Stimulated activated CD4-positive, alpha-beta T cell treated with anti-CD3 and anti-CD28 coated beads, Interleukin-4, amount 100 ng/mL, for 48 hours (primary cell): ENCODE measurements at places on chromosomes 2 and 18.

DNA sequence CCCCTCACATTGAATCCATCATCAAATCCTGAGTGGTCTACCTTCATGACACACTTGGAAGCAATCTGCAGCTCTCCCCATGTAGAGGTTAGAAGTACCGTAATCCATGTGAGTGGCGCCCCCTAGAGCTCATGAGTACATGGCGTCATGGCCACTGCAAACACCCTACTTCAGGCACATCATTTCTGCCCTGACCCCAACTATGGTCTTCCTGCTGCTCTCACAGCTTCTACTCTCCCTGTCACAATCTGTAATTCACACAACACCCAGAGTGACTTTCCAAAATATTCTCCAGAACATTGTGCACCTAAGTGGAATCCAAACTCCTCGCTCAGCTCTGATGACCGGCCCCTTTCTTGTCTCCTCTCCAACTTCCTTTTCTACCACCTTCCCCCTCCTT is 141.9 kb downstream of the ANKRD44 start:
- peak; percentile 73 for DNase-seq

GRCh38 chr2:75560022-75560767 is 544 bp downstream of the EVA1A start:
- no peak for DNase-seq

- no peak for DNase-seq
These were observed 22.9 kb downstream of the GRP start for GRCh38 chr18:59242906-59243305.

DNA sequence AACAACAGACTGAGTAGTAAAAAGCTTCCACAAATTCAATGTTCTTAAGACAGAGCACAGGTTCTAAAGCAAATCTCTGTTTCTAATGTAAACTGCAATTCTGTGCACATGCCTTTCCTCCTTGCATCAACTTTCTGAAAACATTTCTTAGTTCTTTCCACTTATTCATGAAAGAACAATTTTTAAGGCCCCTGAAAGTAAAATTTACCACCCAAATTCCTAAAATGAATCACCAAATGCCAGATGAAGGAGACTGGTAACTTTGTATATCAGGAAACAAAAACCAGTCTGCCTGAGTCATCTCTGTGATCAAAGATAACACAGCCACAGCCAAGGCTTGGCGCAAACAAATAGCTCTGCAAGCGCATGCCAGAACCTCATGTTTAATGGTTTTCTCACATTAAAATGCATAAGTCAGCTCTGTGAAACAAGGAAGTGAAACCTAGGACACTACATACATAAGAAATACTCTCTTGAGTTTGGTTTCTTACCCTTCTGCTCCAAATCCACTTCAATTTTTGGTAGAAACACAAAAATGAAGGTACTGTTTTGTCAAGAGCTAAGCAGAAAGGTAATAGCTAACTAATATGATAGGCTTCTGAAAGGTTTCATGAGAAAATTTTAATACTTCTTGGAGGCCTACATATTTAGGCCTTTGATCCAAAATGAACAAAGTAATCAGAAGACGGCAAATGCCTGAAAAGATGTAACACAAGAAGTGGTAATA is 169.4 kb downstream of the THADA start:
- peak; percentile 37 for DNase-seq

GRCh38 chr2:226699321-226699720 is 100.3 kb downstream of the IRS1 start:
- no peak for DNase-seq

DNA sequence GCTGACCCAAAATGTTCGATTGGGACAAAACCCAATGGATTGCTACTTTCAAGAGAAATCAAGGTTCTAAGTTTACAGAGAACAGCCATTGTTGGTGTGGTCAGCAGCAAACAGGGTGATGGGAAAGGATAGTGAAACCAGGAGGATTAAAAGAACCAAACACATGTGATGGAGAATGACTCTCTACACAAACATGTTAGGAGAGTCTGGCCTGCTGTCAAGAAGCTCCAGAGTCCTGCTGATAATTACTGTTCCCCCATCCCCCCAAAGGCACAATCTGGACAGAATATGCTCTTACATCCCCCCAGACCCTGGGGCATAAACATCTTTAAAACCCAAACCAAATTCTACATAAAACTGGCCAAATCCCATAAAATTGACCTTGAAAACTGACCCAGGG is 32.0 kb upstream of the ACYP2 start:
- no peak for DNase-seq

DNA sequence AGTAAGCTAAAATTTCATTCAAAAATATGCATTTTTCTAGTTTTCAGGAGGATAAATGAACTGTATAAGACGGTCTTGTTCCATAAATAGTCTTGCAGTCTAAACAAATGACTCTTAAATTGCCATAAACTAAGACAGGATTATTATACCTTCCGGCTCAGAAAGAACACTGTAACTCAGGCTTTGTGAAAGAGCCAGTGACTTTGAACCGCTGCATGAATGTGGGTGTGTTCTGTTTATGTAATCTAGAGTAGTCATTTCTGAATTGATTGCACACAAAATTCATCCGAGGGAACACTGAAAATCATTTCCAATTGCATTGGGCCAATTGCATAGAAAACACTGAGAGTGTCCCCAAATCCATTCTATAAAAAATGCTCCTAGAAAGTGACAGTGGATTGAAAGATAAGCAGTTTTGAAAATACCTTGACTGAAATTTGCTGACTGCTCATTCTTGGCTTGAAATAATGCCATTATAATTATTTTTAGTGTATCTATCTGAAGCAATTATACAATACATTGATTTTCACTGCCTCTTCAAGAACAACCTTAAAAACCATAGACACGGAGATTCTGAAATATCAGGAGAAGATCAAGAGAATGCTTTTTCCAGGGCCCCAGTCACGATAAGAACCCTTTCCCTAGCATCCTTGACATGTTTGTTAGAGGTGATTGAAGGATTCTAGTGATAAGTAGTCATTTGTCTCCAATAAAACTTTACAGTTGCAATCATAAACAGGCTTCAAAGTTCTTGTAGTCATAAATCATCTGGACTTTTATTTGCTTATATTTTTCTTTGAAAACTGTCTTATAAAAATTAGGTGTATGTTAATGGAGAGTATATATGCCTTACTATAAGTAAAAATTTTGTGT is 55.4 kb downstream of the CNTNAP5 start:
- no peak for DNase-seq
